ENCODE measurements at places on chromosomes 12 and 14.

DNA sequence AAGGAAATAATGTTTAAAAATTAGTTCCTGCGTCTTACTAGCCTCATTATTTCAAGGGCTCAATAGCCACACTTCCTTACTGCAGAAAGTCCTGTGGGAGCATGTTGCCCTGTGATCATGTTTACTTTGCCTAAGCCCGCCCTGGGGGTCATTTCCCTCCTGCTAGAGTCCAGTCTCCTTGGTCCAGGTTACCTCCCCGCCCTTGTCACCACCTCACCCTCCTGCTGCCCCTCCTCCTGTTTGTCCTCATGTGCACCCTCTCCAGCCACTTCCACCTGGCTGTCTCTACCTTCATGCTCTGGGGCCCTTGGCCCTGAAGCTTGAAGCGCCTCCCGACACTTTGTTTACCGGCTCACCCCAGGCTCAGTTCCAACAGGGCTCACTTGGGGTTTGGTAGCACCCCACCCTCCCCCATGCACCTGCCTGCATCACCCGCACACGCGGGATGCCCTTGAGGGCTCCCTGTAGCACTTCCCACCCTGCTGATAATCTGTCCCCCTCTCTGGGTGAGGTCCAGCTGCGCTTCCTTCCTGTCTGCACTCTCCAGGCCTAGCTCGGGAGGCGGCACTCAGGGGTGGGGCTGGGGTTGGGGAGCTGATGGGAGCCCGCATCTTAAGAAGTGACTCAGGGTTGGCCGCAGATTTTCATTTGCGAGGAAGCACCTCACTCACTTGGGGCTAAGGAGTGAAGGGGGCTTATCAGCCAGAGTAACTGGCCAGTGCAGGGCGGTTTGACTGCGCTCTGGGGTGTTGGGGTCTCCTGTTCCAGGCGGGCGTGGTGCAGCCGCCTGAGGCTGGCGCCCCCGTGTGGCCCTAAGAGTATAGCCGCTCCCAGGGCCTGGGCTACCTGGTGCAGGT, 40.1 kb downstream of the SMIM41 start:
- no peak for DNase-seq

DNA sequence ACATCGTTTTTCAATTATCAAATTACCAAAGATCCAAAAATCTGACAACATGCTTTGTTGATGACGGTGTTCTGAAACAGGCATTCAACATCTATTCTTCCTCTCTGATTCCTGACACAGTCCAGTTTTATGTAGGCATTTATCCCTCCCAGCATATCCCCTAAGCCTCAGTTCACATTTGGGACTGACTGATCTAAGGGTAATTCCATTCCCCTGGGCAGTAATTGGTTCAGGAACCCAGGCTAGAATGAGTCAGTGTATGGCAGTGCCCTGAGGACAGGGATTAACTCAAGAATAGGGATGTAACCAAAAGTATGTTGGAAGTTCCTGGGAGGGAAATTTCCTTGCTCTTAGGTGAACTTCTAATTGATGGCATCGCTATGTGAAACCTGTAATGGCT, 10.3 kb upstream of the PCNX1 start:
- no peak for DNase-seq

DNA sequence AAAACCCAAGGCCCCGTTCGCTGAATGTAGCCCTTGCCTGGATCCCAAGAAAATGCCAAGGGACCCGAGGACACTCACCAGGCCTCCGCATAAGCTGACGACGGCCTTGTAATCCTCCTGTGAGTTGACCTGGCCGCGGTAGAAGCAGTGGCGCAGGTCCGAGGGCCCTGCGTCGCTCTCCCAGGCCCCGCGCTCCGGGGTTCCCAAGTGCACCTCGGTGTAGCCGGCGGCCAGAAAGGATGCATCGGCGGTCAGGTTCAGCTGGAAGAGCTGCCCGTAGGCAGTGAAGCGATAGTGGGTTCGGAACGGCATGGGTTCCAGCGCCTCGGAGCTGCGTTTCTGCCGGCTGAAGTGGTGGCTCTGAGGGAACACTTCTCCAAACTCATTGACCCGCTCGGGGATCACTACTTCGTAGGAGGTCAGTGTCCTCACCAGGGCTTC, 1.2 kb downstream of the ADAMTS20 start:
- DNase-seq = no peak

- DNase-seq = no peak
Observed at GRCh38 chr12:51621156-51621922, 30.3 kb downstream of the SCN8A start.

DNA sequence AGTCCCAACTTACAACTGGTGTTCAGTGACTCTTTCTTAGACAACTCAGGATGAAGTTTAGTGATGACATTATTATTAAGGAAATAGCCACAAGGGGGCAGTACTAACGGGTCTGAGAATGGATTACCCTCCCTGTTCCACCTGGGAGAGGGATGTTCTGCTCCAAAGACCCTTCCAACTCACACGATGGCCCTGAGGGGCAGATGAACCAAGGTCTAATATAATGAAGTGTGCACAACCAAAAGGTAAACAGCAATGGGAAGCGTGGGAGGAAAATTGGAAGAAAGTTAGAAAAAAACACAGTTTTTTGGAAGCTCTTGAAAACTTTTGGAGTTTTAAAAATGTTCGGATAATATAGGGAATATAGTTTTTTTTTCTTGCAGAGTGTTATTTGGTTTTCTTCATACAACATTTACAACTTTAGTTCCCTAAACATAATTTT, 24.0 kb downstream of the FGF6 start:
- no peak for DNase-seq

DNA sequence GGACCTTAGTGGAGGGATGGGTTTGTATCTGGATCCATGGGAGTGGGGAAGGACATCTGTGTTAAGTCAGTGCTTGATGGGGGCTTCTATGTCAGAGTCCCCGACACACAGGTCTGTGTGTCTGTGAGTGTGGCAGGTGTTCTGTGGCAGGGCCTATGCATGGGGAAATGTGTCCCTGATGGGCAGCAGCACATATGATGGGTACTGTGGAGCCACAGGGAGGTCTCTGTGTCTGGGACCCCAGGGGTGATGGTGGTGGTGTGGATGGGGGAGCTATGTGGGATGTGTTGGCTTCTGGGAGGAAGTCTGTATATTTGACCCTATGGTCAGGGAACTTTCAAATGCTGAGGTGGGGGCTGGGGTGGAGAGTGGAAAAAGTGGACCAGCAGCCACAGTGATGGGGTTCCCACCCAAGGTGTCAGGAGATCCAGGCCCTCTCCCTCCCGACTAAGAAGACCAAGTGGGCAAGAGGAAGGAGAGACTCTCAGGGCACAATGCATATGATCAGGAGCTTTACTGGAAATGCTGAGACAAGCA, 16.5 kb downstream of the KRT7 start:
- DNase-seq = no peak

DNA sequence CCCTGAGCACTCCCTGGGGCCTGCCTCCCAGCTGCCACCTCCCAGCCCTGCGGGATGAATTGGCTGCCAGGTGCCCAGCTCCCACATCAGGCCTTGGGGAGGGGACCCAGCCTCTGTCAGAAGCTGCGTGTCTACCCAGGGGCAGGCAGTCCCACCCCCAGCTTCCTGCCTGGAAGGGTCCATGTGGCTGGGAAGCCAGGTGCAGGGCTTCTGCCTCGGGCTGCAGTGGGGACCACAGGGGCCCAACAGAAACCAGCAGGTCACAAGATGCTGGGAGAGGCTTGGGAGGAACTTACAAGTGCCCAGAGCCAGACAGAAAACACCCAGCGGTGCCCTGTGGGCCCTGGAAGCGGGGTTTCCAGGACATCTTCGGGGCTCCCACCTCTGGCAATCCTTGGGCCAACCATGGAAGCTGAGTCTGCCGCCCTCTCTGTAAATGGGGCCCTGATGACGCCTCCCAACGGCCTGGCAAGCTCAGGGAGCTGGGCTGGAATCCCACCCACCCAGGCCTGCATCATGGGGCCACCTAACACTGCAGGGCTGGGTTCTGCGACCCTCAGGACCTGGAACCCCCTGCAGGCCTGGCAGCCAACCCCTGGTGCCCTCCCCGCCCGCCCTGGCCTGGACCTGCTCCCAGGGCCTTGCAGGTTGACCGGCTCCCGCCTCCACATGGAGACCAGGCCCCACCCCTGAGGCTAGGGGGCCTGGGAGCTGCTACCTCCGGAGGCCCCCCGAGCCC, 36.6 kb downstream of the CCNK start:
- DNase-seq = no peak
